ENCODE measurements at places on chromosomes 5 and 9.

- no peak for DNase-seq
These were observed 148.4 kb downstream of the HSPA4 start for GRCh38 chr5:133200256-133200655.

DNA sequence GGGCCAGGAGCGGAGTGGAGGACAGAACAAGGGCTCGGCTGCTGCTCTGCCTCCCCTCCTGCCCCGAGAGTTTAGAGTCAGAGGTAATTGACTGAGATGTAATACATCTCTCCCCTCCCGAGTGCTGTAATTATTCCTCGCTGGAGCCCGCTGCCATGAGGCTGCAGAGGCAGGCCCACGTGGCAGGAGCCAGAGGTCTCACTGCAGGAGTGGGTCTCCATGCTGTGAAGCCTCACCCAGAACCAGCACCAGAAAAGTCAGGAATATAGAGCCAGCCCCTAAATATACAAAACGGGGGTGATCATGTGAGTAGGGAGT, 2.5 kb downstream of the FAM163B start:
- no peak for DNase-seq

DNA sequence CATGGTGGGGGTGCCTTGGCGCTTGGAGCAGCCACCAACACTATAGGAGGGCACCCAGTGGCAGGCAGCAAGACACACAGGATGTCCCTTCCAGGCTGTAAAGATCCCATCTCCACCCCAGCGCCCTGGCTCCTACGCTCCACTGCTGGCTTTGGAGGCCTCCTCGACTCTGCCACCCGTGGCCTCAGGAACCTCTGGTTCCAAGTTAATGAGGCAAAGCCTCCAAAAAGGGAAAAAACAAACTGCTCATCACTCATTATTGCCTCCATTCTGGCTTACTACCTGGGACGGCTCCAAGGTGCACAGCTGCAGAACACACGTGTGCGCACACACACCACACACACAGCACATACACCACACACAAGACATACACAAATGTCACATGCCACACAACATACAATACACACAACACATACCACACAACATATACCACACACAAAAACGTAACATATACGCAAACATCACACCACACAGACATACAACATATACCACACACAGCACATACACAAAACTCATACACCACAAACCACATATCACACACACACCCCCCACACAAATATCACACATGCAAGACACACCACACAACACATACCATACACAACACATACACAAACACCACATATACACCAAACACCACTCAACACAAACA, 45.3 kb downstream of the ROR2 start:
- DNase-seq, result no peak

- no peak for DNase-seq
These were observed 9.7 kb downstream of the AFF4 start for GRCh38 chr5:132953710-132954109.

DNA sequence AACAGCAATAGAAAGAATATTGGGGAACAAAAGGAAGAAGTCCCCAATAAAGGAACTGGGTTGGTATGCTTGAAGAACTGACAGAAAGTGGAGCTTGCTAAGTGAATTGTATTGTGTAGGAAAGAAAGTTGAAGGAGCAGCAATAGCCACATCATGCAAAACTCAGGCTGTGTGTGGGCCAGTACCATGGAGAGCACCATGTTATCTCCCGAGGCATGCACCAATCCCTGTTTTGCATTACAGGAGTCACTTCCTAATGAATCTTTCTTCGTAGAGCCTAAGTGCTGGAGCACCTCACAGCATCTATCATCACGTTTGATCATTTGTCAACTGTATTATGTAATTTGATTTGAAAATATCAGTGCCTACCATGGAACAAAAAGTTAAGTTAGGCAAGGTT, 137.7 kb upstream of the NMUR2 start:
- no peak for DNase-seq

- no peak for DNase-seq
These were observed 1355.5 kb downstream of the MAT2B start for GRCh38 chr5:164860896-164861295.

GRCh38 chr5:131634666-131634995, 398 bp downstream of the RAPGEF6 start:
- DNase-seq, result peak; percentile 33

DNA sequence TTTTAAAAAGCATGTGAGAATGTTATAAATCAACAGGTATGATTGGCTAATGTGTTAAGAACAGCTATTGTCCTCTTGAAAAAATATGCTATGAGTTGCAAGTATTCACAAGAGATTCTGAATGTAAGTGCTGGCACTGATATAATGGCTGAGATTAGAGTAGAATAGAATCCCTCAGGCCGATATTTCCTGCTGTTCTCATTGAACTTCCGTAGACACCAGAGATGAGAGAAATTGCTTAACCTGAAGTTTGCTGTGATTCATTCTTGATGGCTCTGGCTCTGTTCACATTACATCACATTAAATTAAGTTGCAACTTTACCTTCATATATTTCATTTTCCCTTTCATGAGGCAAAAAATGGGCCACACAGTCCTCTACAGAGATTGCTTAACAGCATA, 114.5 kb downstream of the BAAT start:
- no peak for DNase-seq

DNA sequence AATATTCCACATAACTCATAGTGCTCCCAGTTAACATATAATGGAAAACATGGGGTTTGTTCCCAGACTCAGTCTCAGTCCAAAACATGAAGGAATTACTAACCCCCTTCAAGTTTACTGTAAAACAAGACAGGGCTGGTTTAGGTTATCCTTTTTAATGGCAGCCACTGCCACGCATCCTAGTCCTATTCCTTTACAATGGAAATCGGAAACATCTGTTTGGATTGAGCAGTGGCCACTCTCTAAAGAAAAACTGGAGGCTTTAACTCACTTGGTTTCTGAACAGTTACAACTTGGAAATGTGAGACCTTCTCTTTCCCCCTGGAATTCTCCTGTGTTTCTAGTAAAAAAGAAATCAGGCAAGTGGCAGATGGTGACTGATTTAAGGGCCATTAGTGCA, 609.9 kb upstream of the ACO1 start:
- DNase-seq, result no peak

GRCh38 chr9:121958530-121958929, 134.6 kb downstream of the TTLL11 start:
- no peak for DNase-seq

DNA sequence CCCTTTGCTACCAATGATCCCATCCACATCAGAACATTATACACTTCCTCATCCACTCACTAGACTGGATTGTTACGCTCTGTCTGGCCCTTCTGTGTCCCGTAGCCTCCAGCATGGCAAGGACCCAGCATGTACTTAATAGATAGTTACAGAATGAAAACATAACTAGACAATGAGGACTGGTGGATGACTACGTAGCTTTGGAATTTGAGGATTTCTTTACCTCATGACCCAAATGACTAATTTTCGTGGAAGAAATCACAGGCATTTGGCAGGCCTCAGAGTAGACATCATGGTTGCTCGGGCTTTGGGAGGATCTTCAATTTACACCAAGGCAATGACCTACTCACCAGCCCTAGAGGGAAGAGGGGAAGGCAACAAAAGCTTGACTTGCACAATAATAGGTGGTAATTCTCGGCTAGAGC, 299.8 kb downstream of the TLE1 start:
- no peak for DNase-seq

DNA sequence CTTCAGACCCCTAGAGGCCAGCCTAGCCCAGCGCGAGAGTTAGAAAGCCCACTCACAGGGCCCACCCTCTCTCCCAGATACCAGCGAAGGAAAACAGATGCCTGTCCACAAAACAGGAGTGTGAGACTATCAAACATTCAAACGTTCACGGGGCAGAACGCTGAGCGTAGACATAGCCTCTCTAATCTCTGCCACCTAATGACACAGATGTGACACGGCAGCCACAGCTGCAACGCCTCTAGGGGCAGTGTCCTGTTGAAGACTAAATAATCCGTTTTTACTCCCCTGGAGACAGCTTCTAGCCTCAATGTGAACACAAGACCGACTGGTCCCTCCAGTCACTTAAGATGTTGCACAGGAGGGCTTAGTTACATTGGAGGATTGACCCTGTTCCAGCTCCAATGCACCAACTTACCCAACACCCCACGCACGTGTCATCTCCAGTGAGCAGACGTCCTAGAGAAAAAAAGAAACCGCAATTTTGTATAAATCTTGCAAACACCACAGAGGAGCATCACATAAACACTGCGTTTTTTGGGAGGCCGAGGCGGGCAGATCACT, 14.3 kb downstream of the DIPK1B start:
- no peak for DNase-seq

GRCh38 chr9:72897069-72897649, 55.7 kb downstream of the ALDH1A1 start:
- DNase-seq, result no peak

DNA sequence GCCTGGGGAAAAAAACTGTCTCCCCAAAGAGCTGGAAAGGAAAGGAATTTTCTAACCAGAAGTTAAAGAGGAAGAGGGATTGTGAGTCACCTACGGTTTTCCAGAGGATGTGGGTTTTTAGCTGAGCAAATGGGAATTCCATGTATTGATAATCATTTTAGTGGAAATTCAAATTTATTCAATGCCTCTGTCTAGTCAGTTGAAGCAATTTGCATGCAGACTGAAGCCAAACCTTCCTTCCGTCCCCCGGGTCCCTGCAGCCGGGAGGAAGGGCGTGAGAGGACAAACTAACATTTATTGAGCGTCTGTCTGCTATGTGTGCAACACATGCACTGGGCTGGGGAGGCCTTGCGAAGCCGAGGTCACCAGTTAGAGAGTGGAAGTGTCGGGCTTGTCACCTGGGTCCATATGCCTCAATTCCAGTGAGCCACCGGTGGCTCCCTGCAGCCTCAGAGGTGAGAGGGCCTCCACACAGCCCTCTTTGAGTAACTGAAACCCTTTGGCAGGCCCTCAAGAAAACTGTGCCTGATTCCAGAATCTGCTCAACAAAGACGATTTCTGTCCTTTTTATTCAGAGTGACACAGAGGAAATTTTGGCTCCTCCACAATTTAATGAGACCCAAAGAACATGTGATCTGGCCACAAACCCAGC, 70.3 kb downstream of the COL27A1 start:
- DNase-seq, result no peak

GRCh38 chr5:11384441-11385250, 519.6 kb downstream of the CTNND2 start:
- DNase-seq, result no peak

DNA sequence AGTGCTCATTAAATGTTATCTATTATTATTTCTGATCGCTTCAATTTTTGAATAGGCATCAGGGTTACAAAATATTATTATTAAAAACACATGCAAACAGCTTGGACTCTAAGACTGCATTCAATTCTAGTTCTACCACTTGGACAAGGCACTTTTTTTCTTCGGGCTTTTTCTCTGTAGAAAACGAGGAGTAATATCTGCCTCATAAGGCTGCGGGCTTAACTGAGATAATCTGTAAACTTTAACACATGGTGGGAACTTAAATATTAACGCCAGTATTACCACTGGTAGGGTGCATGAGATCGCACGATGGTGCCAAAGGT, 511 bp upstream of the SPDL1 start:
- DNase-seq, result no peak

- no peak for DNase-seq
These were observed 610.4 kb downstream of the ELAVL2 start for GRCh38 chr9:23215688-23216087.

GRCh38 chr5:119129770-119130169, 58.9 kb downstream of the DMXL1 start:
- no peak for DNase-seq

DNA sequence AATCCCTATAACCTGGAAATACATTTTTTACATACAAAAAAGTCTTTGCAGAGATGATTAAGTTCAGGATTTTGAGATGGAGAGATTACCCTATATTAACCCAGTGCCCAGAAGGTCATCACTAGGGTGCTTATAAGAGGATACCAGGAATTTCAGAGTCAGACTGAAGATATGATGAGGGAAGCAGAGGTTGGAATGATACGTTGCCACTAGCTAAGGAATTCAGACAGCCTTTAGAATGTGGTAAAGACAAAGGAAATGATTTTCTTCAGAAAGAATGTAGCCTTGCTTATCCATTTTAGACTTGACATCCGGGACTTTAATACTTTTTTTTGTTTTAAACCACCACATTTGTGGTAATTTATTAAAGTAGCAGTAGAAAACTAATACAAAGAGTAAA, 2176.8 kb upstream of the C9orf72 start:
- no peak for DNase-seq

- no peak for DNase-seq
These were observed 1064.9 kb upstream of the DMAC1 start for GRCh38 chr9:8864545-8864896.

- DNase-seq, result no peak
These were observed 4.8 kb upstream of the ST6GALNAC4 start for GRCh38 chr9:127921557-127922120.

DNA sequence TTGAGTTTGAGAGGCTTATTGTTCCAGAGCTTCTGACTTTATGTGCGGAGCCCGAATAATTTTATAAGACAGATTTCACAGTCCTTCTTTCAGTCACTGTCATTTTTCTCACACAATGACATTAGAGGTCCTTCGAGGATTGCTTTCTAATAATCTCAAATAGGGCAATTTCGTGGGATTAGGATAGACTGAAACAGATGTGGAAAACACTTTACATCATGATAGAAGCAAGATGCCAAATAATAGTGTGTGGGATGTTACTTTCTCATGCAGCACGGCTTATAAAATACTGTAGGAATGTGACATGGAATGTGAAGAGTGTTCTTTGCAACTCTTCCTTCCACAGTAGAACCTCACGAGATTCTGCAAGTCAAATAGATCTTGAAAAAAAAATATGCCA, 451.3 kb downstream of the SEMA5A start:
- DNase-seq, result no peak

- DNase-seq, result no peak
These were observed 100.4 kb upstream of the SAP30L start for GRCh38 chr5:154345255-154345952.

- no peak for DNase-seq
These were observed 67.9 kb upstream of the UNC5A start for GRCh38 chr5:176742246-176743105.

DNA sequence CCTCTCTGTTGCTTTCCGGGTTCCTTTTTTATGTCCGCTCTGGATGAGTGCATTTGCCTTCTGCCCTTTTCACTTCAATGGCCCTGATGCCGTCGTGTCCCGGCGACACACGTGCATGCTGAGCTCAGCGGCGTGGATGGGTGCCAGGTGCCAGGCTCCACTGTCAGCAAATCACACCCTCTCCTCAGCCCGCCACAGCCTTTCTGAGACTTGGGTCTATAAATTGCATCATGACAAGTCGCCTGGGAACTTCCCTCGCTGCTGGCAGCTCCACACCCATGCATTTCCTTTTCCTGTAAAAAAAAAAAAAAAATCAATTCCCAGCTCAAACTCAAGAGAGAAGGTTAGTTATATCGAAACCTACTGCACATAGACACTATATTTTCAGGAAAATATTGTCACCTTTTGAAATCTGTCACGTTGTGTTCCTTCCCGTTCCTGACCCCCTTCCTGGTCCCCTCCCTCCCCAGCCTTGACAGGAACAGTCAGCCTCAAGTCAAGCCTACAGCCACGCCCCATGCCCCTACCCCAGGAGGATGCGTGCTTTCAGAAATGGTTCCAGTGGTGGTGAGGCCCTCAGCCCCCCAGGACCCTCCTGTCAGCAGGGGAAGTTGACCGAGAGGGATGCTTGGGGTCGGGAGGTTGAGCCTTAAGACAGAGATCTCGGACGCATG, 110.3 kb upstream of the PTCH1 start:
- DNase-seq, result no peak

Data from CMK (cell line).